SJSA1 (cell line): ENCODE measurements at places on chromosomes 6 and 20. TPM values are rescaled to one million over a fixed set of nuclear protein-coding genes. Genes with fewer than 3 reads are reported as not detected.
A peak's percentile ranks its signal among the peaks of the same experiment; 100 is the strongest.

GRCh38 chr6:127404133-127404532 lies 55.1 kb downstream of the KIAA0408 start:
- no peaks in the 10 kb centered on the region for H3K36me3 ChIP-seq
- no peak overlapping the region for H3K27ac ChIP-seq
- no peak overlapping the region for H3K4me3 ChIP-seq
- no peak for DNase-seq
- H3K27me3 ChIP-seq: no peaks in the 10 kb centered on the region

DNA sequence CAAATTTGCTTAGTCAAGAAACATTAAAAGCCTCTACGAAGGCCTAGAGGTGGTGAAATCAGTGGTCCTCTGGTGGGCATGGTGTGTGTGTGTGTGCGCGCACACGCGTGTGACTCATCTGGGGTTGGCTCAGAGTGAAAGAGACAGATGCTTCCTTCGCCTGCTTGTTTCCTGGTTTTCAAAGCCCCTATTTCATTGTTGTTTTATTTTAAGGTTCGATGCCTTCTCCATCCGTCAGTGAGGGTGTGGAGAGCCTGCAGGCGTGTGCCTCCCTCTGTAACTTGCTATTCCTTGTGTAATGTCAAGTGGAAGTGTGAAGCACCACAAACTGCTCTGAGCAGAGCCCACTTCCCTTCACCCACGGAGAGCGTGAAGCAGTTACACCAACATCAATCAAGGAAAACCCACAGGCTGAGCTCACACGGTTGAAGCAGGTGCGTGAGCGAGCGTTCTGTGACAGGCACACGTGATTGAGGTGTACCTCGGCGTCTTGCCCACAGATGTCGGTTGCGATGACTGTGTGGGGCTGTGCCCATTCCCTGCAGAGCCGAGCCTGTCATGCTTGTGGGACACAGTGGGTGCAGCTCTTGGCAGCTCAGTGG lies 233.9 kb downstream of the PRL start:
- no peaks in the 10 kb centered on the region for H3K36me3 ChIP-seq
- no peak overlapping the region for H3K27ac ChIP-seq

SFT2D1 gene
- 88.2 and 101 TPM in 2 replicates for total RNA-seq

GRCh38 chr20:62066983-62067433 lies 1.3 kb upstream of the TAF4 start:
- H3K36me3 ChIP-seq: peaks cover 13% of the 10 kb centered on the region
- no peak overlapping the region for H3K27ac ChIP-seq
- H3K27me3 ChIP-seq: no peaks in the 10 kb centered on the region
- no peak for DNase-seq
- peak overlapping the region; percentile 96 for H3K4me3 ChIP-seq

DNA sequence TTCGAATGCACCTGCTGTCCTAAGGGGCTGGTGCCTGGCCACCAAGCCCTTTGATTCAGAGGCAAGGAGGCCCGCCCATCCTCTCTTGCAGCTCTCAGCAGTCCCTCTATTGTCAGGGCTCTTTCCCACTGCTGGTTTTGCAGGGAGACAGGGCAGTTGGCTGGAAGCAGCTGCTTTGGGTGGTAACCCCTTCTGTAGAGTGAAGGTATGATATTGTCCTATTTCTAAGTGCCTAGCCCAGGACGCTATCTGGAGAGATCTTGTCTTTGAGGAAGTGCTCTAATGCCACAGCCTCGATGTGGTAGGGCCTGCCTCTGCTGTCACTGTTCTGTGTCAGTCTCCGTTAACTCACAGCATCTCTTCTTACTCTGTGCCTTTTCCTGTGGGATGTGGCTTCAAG lies 5.6 kb downstream of the PLCG1 start:
- H3K4me3 ChIP-seq: no peak overlapping the region
- no peak overlapping the region for H3K27ac ChIP-seq
- no peak for DNase-seq
- H3K27me3 ChIP-seq: no peaks in the 10 kb centered on the region

GRCh38 chr6:148328876-148329555 lies 13.6 kb upstream of the SASH1 start:
- H3K4me3 ChIP-seq: no peak overlapping the region
- H3K4me1 ChIP-seq: peaks cover 15% of the 10 kb centered on the region
- no peak for DNase-seq
- H3K36me3 ChIP-seq: no peaks in the 10 kb centered on the region
- H3K27ac ChIP-seq: no peak overlapping the region

- H3K27ac ChIP-seq: no peak overlapping the region
- H3K36me3 ChIP-seq: no peaks in the 10 kb centered on the region
- H3K4me3 ChIP-seq: no peak overlapping the region
Measured at GRCh38 chr6:2579241-2579761, 171.4 kb downstream of the MYLK4 start.

GRCh38 chr6:169371344-169372127 lies 117.9 kb upstream of the THBS2 start:
- no peak overlapping the region for H3K27ac ChIP-seq
- peak; percentile 15 for DNase-seq
- no peaks in the 10 kb centered on the region for H3K27me3 ChIP-seq
- H3K4me3 ChIP-seq: no peak overlapping the region

DNA sequence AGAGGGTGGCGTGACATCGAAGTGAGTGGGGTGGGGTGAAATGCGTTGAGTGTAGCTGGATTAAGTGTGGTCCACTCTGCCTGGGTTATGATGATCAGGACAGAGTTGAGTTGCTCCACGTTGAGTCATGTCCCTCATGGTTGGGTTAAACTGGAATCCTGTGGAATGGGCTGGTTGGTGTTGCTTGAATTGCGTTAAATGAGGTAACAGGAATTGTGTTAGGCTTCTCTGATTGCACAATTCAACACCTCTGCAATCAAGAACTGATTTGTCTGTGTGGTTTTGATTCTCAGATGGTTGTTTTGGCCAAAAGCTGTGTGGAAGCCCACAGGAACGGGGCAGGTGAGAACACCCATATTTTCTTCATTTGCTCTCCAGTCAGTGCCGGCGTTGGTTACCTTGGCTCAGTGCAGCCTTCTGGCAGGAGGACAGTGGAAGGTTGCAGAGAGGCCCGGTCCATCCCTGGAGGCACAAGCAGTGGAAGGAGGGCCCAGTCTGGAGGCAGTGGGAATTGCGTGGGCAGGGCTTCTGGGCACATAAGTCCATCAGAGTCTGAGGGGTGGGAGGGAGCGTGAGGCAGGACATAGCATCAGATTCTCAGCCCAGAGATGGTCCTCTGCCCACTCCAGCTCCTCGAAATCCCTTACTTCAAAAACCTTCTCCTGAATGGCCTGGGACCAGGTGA lies 11.6 kb downstream of the NOTCH4 start:
- H3K36me3 ChIP-seq: no peaks in the 10 kb centered on the region
- H3K27ac ChIP-seq: no peak overlapping the region
- DNase-seq: no peak
- H3K4me3 ChIP-seq: no peak overlapping the region

DNA sequence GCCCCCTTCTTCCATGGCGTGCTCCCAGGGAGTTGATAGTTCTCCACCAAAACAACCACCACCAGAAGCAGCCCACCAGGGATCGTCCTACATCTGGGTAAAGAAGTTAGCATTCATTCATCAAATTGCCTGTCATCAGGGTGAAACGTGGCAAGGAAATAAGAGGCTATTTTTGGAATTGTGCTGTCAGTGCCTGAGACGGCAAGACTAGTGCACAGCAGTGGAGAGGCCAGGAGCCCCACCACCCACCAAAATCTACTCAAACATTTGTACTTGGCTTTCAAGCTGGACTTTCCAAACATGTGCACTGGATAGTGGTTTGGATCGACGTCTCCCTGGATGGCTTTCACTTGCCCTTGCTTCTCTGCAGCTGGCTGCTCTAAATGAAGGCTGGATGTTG lies 44.8 kb downstream of the TXNDC5 start:
- no peaks in the 10 kb centered on the region for H3K4me1 ChIP-seq
- H3K27ac ChIP-seq: no peak overlapping the region
- H3K27me3 ChIP-seq: no peaks in the 10 kb centered on the region
- no peaks in the 10 kb centered on the region for H3K36me3 ChIP-seq

WFDC12 gene
- not detected in 2 replicates for total RNA-seq

DNA sequence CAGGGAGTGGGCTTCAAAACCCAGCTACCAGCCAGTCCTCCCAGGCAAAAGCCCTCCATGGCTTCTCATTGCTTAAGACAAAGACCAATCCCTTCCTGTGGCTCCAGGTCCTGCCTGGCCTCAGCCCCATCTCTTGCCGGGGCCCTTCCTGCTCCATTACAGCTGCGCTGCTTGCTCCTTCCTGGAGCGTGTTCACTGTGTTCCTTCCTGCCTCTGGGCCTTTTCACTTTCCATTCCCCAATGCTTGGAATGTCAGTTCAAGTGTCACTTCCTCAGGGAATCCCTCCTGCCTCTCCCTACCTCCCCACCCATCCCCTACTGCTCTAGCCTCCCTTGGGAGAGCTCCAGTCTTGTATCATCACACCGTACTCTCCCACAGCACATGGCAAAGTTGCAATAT lies 11.1 kb upstream of the ITPR3 start:
- H3K27me3 ChIP-seq: no peaks in the 10 kb centered on the region
- peaks cover 7% of the 10 kb centered on the region for H3K4me1 ChIP-seq
- H3K36me3 ChIP-seq: no peaks in the 10 kb centered on the region
- H3K4me3 ChIP-seq: no peak overlapping the region

DNA sequence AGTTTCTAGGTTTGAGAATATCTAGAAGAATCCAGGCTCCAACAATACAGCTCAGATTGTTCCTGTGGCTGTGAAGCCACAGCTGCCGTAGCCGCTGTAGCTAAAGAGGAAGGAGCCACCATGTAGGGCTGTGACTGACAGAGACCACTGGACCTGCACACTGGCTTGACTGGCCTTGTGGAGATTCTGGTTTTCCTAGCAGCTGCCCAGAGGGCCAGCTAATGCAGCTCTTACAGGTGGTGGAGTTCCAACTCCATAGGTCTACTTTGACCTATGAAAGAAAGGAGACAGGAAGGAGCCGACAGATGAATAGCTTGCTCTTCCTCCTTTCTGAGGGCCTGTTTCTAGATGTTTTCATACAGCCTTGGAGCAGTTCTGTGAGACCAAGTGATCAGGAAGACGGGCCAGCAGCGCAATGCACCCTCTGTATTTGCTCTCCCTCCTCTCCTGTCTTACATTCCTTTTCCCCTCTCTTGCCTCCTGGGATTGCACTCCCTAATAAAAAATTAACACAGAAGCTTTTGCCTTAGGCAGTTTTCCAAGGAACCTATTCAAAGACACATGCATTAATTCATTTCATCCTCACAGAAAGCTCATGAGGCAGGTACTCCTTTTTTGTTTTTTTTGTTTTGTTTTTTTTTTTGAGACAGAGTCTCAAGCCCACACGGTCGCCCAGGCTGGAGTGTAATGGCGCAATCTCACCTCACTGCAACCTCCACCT lies 51.8 kb upstream of the MYB start:
- no peaks in the 10 kb centered on the region for H3K27me3 ChIP-seq
- DNase-seq: no peak
- H3K4me1 ChIP-seq: no peaks in the 10 kb centered on the region
- H3K27ac ChIP-seq: no peak overlapping the region

- no peaks in the 10 kb centered on the region for H3K36me3 ChIP-seq
- no peaks in the 10 kb centered on the region for H3K4me1 ChIP-seq
- H3K4me3 ChIP-seq: no peak overlapping the region
- no peaks in the 10 kb centered on the region for H3K27me3 ChIP-seq
Measured at GRCh38 chr20:47493175-47493962, 8.3 kb upstream of the NCOA3 start.

GRCh38 chr6:129543981-129544380 lies 166.0 kb downstream of the ARHGAP18 start:
- no peaks in the 10 kb centered on the region for H3K4me1 ChIP-seq
- no peak for DNase-seq
- H3K27me3 ChIP-seq: no peaks in the 10 kb centered on the region
- no peak overlapping the region for H3K4me3 ChIP-seq
- H3K27ac ChIP-seq: no peak overlapping the region

BHLHE23 gene
- not detected in 2 replicates for total RNA-seq

- H3K27ac ChIP-seq: no peak overlapping the region
- H3K27me3 ChIP-seq: peaks cover 11% of the 10 kb centered on the region
- H3K4me1 ChIP-seq: no peaks in the 10 kb centered on the region
- DNase-seq: no peak
Measured at GRCh38 chr6:12832226-12832735, 115.7 kb downstream of the PHACTR1 start.

DNA sequence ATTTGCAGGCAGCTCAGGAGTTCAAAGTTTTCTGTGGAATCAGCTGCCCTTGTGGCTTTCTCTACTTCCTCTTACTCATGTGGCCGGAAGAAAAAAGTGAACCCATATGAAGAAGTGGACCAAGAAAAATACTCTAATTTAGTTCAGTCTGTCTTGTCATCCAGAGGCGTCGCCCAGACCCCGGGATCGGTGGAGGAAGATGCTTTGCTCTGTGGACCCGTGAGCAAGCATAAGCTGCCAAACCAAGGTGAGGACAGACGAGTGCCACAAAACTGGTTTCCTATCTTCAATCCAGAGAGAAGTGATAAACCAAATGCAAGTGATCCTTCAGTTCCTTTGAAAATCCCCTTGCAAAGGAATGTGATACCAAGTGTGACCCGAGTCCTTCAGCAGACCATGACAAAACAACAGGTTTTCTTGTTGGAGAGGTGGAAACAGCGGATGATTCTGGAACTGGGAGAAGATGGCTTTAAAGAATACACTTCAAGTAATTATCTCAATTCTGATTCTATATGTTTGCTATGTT lies 1.1 kb downstream of the MGME1 start:
- H3K4me3 ChIP-seq: peak overlapping the region; percentile 75
- H3K4me1 ChIP-seq: peaks cover 34% of the 10 kb centered on the region
- peak; percentile 48 for DNase-seq
- H3K36me3 ChIP-seq: peaks cover 53% of the 10 kb centered on the region

GRCh38 chr6:112780498-112781096 lies 433.5 kb downstream of the RFPL4B start:
- no peaks in the 10 kb centered on the region; the same call in 1 of the 2 replicates for H3K4me1 ChIP-seq
- no peak overlapping the region for H3K4me3 ChIP-seq
- H3K27ac ChIP-seq: no peak overlapping the region
- no peaks in the 10 kb centered on the region for H3K27me3 ChIP-seq
- no peaks in the 10 kb centered on the region for H3K36me3 ChIP-seq
- peak; percentile 61 for DNase-seq

DNA sequence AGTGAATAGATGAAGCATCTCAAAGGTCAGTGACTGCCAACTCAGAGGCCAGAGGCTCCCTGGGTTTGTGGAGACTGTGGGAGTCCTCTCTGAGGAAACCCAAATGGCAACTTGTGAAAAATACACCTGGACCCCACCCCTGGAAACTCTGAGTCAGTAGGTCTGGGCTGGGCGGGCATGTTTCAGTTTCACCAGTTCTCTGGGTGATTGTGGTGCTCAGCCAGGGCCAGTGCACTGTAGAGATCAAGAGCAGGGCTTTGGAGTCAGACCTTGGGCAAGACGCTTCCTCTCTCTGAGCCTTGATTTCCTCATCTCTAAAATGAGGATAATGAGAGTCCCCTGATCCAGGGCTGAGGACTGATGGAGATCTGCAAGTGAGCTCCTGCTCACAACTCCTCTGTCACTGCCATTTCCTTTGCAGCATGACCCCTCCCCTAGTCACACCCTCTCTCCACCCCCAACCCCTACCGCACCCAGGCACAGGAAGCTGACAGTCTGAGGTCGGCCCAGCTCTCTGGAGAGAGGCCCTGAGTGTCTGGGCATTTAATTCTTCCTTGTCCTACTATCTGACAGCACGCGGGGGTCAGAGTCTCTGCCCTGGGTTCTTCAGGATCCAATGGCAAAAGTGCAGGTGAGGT lies 5.1 kb downstream of the DEF6 start:
- H3K4me1 ChIP-seq: no peaks in the 10 kb centered on the region
- H3K27me3 ChIP-seq: no peaks in the 10 kb centered on the region
- no peak for DNase-seq
- H3K27ac ChIP-seq: no peak overlapping the region
